ENCODE measurements at places on chromosomes 6 and 20.
A peak's percentile ranks its signal among the peaks of the same experiment; 100 is the strongest.

DNA sequence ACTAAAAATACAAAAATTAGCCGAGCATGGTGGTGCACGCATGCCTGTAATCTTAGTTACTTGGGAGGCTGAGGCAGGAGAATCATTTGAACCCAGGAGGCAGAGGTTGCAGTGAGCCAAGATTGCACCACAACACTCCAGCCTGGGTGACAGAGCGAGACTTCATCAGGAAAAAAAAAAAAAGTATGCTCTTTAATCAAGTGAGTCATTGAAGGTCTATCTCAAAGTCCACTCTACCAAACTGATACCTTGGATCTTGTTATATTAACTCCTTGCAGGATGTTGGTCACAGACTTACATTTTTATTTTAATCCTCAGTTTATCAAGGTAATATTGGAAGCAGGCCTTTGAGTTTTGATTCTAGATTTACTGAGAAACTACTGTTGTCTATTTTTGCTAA lies 348.7 kb downstream of the COL12A1 start:
- DNase-seq = no peak

DNA sequence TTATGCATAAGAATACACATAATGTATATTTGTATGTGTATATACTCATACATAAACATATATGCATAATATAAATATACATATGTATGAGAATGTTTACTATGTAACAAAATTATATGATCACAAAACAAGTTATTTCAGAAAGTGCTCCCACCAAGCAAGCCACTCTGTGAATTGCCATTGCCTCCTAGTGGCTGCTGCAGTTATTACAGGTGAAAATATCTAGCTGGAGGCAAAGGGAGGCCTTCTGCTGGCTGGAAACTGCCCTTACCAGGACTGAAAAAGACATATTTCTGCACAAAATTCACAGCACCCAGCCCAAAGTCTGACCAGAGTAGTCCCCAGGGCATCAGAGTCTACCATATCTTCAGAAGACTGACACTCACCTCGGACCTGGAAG lies 14.4 kb upstream of the ADAM33 start:
- DNase-seq = no peak

- no peak for DNase-seq
Observed at GRCh38 chr20:64055893-64056638, 6.6 kb upstream of the SOX18 start.

- DNase-seq = no peak
Observed at GRCh38 chr6:167714152-167714551, 112.6 kb upstream of the AFDN start.

DNA sequence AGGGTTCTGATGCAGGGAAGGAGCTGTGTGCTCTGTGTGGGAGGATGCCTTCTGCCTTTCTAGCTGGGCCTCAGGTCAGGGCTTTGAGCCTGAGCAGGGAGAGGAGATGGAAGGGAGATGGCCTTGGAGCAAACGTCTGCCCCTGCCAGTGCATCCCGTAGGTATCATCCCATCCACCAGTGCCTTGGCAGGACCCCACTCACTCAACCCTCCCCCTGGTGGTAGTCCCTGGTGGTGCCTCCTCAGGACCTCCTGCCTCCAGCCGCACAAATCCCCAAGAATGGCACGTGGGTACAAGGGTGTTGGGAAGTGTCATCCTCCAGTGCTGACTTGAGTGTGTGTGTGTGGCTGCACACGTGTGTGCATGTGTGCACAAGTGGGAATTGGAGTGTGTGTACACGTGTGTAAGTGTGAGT lies 23.1 kb upstream of the MICB start:
- no peak for DNase-seq

DNA sequence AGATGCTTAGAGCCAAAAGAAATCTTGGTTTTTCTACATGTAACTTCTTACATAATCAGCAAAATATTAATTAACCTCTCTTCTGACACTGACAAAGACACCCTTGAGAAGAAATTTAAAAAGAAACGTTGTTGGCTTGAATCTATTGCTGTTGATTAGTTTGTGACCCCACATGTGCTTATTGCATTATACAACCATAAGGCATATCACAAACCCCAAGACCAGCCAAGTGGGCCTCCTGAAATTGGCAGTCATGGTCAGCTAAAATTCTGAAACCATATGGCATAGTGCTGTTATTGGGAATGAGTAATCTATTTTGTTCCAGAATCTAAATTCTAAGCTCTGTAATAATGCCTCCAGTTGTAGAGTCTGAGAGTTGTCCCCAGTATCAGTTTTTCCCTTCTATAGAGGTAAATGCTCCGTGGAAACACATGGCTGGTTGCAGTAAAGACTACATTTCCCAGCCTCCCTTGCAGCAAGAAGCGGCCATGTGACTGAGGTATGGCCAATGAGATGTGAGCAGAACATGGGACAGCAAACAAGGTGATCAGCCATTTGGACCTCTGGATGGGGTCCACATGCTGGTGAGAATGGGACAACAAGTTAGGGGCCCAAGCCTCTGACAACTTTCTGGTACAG lies 42.3 kb upstream of the PTPN1 start:
- peak; percentile 26 for DNase-seq

DNA sequence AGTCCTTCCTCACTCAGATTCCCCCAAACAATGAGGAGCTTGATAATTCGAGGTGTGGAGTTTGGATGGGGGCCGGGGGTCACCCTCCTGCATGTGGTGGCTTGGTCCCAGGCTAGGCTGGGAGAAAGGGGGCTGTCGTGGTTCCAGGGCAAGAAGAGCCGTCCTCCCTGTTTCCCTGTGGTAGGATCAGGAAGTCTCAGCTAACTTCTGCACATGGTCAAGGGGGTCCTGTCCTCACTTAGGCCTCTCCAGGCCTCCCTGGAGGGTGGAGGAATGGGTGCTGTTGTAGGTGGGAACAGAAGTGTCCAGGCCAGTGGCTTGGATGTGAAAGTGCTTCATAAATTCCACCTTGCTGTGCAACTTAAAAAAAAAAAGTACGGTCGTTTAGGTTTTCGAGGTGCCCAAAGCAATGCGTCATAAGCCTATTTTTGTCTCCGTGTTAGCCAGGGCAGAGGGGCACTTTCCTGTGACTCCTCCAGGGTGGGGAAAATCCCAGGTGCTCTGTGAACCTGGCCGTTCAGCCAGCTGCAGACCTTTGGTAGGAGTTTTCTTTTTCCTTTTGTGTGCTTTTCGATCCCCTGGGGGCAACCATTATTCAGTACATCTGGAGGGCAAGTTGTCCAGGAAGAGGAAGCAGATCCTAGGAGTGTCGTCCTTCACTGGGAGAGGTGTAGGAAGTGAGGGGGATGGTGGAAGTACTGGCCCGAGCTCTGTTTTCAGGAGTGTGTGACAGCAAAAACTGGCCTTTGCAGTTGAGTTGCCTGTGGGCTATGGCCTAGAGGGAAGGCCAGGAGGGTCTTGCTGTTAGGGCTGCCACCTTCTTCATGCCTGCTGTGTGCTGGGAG lies 9.6 kb downstream of the IGF2R start:
- DNase-seq = peak; percentile 28

- no peak for DNase-seq
Observed at GRCh38 chr20:22940350-22940749, 94.8 kb upstream of the SSTR4 start.

- DNase-seq = no peak
Observed at GRCh38 chr6:170265655-170266054, 25.2 kb downstream of the DLL1 start.

DNA sequence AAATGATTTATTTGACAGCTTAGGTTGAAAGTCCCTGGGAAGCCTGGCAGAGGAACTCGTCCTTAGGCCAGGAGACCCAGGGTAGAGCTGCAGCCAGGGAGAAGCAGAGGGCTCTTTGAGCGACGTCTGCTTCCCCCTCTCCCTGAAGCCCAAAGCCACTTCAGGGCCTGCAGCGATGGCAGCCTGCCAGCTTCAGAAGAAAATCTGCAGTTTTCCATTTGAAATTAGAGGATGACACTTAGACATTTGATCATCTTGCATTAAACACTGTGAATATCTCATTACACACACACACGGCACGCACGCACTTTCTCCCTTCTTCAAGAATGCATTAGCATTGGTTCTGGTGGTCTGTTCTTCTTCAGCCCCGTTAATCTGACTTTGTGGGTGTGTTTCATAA lies 96.5 kb downstream of the PLEKHG1 start:
- DNase-seq = no peak

DNA sequence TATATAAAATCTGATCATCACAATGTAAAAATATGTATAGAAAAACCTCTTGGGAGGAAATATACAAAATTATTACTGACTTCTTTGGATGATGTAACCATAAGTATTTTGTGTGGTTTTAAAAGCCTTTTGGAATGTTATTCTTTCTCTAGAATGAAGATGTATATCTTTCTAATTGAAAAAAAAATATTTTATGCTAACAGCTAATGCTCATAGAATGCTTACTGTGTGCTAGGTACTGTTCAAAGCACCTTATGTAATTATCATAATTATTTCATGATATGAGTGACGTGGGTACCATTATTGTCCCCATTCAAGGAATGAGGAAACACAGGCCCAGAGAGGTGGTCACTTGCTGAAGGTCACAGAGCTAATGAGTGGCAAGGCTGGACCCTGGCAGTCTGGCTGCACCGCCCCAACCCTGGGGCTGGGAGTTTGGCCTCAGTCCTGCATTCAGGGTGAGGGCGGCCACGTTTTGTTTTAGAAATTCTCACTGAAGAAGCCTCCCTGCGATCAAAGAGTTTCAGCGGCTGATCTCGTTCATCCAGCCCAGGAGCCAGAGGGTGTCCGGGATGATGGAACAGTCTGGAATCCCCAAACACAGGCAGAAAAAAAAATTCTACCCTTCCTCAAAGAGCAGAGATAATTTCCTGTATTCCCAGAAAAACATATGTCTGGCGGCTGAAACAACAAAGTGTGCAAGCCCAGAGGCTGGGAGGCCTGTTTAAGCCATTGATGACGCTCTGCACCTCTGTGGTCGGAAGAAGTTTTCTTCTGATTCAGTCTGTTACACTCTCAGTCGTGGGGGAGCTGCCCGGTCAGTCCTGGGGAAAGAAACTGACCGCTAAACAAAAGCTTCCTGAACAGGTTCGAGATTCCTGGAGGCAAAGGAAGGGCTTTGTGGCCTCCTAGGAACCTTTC lies 37.3 kb downstream of the TFEB start:
- no peak for DNase-seq

GRCh38 chr6:70985156-70985555 lies 28.3 kb upstream of the B3GAT2 start:
- no peak for DNase-seq

- DNase-seq = no peak
Observed at GRCh38 chr20:43974695-43975094, 60.0 kb downstream of the TOX2 start.

GRCh38 chr6:33080127-33081089 lies 4.6 kb downstream of the HLA-DPB1 start:
- no peak for DNase-seq

GRCh38 chr6:13094781-13095425 lies 233.4 kb downstream of the TBC1D7 start:
- DNase-seq = no peak

GRCh38 chr20:48189181-48189580 lies 403.9 kb upstream of the SULF2 start:
- DNase-seq = no peak

DNA sequence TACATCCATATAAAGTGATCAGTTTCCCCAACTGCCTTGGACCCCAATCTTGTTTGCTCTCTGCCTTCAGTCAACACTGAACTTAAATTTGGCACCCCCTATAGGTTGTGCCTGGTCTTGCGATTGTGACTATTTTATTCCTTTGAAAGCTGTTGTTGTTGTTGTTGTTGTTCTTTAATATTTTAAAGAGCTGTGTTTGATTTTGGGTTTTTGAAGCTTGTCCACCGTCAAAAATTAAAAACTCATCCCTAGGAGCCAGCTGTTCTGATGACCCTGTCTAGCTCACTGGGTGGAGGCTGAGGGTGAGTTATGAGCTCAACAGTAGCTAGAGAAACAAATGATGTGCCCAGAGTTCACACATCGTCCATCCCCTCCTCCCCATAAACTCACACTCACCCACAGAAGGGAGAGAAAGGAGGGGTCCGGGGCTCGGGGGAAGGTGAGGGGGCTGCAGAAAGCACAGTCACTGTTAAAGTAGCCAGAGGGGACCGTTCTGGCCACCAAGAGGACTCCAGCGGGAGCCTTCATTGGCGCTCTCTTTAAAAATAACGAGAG lies 4.0 kb downstream of the SIM1 start:
- no peak for DNase-seq

DNA sequence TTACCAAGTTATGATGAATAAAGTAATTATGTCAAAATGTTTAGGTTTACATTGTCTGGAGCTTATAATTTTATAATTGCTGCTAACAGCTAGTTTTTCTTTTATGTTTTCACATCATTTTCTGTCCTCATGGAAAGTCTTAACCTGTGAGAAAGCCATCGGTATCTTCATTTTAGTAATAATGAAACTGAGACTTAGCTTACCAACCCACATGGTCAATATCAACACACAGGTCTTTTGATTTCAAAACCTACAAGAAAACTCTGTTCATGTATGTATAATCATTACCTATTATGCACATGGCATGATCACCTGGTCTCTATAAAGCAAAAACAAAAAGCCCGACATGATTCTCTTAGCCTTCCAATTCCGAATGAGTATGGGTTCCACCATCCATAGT lies 61.9 kb downstream of the KCNQ5 start:
- DNase-seq = no peak

- no peak for DNase-seq
Observed at GRCh38 chr6:69164564-69165229, 529.6 kb downstream of the ADGRB3 start.

GRCh38 chr6:86791476-86791875 lies 145.9 kb upstream of the HTR1E start:
- DNase-seq = no peak

GRCh38 chr6:6331946-6332601 lies 11.6 kb upstream of the F13A1 start:
- DNase-seq = no peak

- DNase-seq = no peak
Observed at GRCh38 chr6:126091466-126091865, 105.1 kb downstream of the TRMT11 start.

- DNase-seq = no peak
Observed at GRCh38 chr20:16048876-16049275, 524.4 kb downstream of the KIF16B start.

- DNase-seq = peak; percentile 11
Observed at GRCh38 chr6:42960243-42961019, at the start of gene GNMT. Gene GNMT, plus strand, starts transcription at chr6:42960754. Its CDS starts 14 bp downstream, at chr6:42960768.

- DNase-seq = no peak
Observed at GRCh38 chr6:148085631-148086331, 256.9 kb upstream of the SASH1 start.

DNA sequence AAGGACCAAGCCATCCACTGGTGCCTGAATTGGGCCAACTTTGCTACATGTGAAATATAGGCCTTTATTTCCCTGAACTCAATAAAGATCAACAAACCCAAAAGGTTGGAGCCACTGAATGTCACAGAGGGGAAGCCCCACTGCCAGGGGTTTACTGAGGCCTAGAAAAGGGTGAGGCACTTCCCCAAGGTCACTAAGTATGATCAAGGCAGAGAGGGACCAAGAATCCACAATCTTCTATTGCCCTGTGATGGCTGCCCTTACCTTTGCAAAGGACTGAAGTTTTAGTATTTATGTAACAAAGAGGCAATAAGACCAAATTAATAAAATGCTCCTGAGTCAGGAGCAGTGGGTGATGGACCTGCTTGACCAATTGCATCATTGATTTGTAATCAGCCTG lies 18.0 kb downstream of the TREM1 start:
- no peak for DNase-seq

Measured in activated T-helper 1 cell treated with anti-CD3 and anti-CD28 coated beads, Interleukin-12 subunit alpha, Interleukin-12 subunit beta, Interleukin-2, Interleukin-4 antibody, amounts not matched to agents 30 ng/mL and 10 ng/mL and 1 ng/mL, durations not matched to agents 14 hours and 24 hours and 36 hours (primary cell).